ENCODE measurements at places on chromosomes 5 and 9.

DNA sequence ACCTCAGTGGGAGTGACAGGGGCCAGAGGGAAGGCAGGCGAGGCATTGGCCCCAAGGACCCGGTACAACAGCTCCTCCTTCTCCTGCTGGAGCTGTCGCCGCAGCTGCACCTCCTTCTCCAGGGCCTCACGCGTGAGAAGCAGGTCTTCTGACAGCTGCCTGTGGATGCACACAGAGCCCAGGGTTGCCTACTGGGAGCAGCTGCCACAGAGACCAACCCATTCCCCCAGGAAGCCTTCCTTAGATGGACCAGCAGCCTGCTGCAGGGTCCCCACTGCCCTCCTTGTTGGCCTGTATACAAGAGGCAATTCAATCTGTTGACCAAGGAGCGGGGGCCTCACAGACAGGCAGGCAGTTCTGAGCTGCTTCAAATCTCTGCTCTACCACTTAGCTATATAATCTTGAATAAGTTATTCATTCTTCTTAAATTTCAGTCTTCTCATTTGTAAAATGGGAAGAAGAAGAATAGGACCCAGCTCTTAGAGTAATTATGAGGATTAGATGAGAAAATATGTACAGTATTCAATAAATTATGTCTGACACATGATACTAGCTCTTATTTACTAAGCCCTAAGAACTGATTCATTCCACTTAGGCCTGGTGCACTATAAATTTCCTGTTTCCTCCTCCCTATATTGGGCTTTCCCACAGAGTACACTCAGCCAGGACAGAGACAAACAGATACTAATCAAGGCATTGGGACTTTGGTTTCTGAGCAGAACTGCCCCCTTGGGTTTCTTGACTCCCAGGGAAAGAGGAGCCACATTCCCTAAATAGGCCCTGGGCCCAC is 26.1 kb upstream of the ANXA6 start:
- H3K36me3 ChIP-seq = peaks cover 83% of the 10 kb centered on the region
- H3K27ac ChIP-seq = peak overlapping the region; percentile 52
- H3K4me3 ChIP-seq = no peak overlapping the region
- no peak for DNase-seq
- peaks cover 25% of the 10 kb centered on the region for H3K4me1 ChIP-seq

DNA sequence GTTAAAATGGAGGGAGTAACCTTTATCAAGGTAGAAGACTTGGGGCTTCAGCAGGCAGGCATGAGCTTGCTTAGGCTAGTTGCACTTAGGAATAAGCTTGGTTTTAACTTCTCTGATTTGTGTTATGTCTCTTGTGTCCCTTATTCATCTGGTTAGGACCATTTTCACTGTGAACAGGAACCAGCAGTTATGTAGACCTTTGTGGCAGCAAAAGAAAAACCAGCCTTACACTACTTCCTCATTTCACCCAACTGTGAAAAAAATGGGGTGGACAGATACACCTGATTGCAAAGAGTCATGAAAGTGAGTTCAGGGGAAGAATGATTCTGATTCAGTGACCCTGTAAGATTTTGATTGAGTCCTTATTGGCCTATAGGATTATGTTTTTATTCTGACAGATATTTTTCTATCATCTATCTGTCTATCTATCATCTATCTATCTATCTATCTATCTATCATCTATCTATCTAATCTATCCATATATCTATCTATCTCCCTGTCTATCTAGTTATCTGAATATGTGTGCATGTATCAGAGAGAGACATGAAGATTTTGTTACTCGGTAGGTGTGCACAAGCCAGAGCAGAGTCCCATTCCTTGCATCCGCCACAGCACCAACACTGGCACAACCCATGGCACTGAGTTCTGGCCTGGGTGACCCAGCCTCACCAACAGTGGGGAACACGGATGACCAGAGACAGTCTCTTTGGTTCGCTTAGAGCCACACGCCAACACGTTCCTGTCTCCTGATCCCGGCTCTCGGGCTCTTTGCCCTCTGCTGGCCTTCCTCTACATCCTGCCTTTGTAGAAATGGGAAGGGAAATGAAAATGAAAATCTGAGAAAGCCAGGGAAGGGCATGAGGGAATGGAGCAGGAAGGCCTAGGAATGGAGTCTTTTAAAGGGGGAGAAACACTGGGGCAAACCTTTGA is 1.3 kb upstream of the ZNF366 start:
- peaks cover 6% of the 10 kb centered on the region for H3K27me3 ChIP-seq
- no peaks in the 10 kb centered on the region for H3K36me3 ChIP-seq
- no peak overlapping the region for H3K4me3 ChIP-seq
- H3K27ac ChIP-seq = peak overlapping the region; percentile 58
- H3K4me1 ChIP-seq = no peaks in the 10 kb centered on the region

- peaks cover 9% of the 10 kb centered on the region for H3K27me3 ChIP-seq
- DNase-seq = no peak
- H3K36me3 ChIP-seq = no peaks in the 10 kb centered on the region
- no peak overlapping the region for H3K4me3 ChIP-seq
These were observed 73.6 kb upstream of the DAB2 start for GRCh38 chr5:39498278-39498952.

- no peak for DNase-seq
- no peaks in the 10 kb centered on the region for H3K27me3 ChIP-seq
- H3K27ac ChIP-seq = no peak overlapping the region
- no peak overlapping the region for H3K4me3 ChIP-seq
- H3K4me1 ChIP-seq = no peaks in the 10 kb centered on the region
These were observed 21.7 kb upstream of the DOLPP1 start for GRCh38 chr9:129058965-129059795.
